ENCODE measurements at places on chromosomes 13 and 19.

DNA sequence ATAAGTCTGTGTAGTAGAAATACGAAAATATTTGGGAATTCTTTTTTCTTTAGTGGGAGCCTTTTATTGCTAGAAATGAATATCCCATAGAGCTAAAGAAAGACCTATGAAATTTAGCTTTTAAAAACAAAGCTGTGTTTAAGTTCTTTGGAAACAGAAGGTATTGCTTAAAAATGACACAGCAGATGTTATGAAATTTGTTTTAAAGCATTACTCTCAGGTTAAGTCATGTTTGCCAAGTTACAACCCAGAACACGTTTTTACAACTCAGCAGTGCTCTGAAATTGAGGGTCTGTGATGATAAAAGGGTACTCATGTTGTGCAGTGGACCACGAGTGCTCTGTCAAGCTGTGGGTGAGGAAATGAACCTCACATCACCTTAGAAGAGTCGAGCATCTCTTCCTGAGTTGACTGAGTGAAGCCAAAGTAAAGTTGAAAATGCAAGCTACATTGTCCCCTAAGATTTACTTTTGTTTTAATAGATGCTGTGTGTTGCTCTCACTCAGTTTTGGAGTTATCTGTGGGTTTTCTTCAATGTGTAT, 161.1 kb downstream of the SHISA2 start:
- no peak for DNase-seq

DNA sequence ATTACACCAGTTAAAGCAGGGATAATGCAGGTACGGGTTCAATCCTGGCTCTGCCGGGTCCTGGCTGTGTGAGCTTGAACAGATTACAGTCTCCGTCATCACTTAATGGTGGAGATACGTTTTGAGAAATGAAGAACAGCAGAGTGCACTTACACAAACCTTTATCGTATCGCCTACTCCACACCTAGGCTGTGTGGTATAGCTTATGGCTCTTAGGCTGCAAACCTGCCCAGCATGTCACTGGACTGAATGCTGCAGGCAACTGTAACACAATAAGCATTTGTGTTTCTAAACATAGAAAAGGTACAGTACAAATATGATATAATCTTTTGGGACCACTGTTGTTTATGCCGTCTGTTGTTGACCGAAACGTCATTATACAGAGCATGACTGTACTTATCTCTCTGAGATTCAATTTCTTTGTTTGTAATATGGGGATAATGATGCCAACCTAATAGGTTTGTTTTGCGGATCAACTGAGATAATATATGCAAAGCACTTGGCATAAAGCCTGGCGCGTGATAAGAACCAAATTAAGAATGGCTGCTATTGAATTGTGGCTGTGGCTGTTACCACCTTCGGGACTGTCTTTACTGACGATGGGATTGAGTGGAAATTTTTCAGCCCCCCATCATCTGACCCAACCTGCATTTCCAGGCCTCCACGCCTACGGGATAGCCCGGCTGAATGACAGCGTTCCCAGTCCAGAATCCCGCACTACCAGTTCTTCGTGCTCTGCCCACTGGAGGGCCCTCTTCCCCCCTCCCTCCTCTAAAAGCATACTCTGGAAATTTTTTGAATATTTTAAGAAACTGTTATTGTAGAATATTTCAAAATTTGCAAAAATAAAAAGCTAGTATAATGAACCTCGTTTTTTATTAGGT, 11.2 kb downstream of the KRTDAP start:
- no peak for DNase-seq

- no peak for DNase-seq
These were observed 3.0 kb downstream of the HOOK2 start for GRCh38 chr19:12772323-12772722.

- DNase-seq: no peak
These were observed 18.7 kb upstream of the ATXN8OS start for GRCh38 chr13:70088926-70089325.

- DNase-seq: no peak
These were observed 350.8 kb downstream of the MYO16 start for GRCh38 chr13:108980237-108980636.

- no peak for DNase-seq
These were observed 6.6 kb upstream of the BCL3 start for GRCh38 chr19:44741841-44742329.

GRCh38 chr13:86397635-86398034, 598.4 kb upstream of the SLITRK6 start:
- no peak for DNase-seq

DNA sequence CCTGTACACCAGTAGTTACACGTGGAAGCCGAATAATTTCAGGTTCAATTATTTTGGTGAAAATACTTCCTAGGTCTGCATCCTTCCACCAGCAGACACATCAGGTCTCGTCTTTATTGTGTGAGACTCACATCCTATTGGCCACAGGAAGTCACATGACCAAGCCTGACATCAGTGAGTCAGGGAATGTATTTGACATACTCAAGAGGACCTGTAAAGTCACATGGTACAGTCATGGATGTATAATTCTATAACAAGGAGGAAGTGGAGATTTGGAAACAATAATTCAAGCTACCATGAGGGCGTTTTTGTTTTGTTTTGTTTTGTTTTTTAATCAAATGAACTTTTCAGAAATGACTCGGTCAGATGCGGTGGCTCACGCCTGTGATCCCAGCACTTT, 9.3 kb upstream of the HIF3A start:
- DNase-seq: no peak

- no peak for DNase-seq
These were observed 107.8 kb downstream of the EDNRB start for GRCh38 chr13:77810878-77811277.

- no peak for DNase-seq
These were observed 1291.6 kb upstream of the SLC10A2 start for GRCh38 chr13:104357672-104358354.

- no peak for DNase-seq
These were observed 213.9 kb upstream of the SERP2 start for GRCh38 chr13:44159633-44160279.

DNA sequence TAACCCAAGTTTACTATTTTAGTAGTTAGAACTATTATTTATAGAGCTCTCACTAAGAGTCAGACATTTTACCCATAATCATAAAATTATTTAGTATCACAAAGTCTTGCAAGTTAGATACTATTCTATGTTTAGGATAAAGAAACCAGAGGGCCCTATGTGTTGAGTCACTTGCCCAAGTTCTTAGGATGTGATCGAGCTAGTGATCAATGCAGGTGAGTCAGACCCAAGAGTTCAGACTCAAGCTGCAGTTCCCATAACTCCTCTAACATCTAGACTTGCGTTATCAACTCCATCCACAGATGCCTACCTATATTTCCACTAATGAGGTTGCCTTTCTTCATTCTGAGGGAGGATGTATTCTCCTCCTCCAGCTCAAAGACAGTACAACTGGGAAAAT, 53.8 kb downstream of the DACH1 start:
- DNase-seq: no peak

- no peak for DNase-seq
These were observed 15.5 kb downstream of the C19orf47 start for GRCh38 chr19:40332669-40333068.

- no peak for DNase-seq
These were observed 29.4 kb upstream of the TFDP1 start for GRCh38 chr13:113555141-113555540.

DNA sequence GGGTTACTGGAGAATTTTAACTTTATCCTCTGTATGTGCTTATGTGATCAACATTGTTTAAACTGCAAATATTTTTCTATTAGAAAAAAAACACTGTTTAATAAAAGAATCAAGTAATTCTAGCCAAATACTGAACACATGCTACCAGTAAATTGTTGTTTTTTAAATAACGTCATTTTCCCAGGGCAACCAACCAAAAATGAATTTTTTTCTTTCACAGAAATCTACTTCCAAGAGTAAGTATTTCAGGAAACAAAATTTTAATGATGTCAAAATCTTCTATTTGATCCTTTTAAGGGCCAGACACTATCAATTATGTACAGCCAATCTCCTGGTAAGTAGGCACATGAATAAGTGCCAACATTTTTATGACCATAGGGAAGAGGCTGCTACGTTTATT, 57.1 kb downstream of the TUBGCP3 start:
- no peak for DNase-seq

DNA sequence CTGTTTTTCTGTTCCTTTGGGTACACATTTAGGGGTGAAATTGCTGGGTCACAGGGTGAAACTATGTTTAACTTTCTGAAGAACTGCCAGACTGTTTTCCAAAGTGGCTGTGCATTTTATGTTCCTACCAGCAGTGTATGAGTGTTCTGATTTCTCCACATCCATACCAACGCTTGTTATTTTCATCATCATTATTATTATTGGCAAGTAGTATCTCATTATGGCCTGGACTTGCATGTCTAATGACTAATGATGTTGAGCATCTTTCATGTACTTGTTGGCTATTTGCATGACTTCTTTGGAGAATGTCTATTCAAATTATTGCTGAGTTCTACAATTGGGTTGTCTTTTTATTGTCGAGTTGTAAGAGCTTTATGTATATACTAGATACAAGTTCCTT, 321.8 kb upstream of the HTR2A start:
- no peak for DNase-seq

DNA sequence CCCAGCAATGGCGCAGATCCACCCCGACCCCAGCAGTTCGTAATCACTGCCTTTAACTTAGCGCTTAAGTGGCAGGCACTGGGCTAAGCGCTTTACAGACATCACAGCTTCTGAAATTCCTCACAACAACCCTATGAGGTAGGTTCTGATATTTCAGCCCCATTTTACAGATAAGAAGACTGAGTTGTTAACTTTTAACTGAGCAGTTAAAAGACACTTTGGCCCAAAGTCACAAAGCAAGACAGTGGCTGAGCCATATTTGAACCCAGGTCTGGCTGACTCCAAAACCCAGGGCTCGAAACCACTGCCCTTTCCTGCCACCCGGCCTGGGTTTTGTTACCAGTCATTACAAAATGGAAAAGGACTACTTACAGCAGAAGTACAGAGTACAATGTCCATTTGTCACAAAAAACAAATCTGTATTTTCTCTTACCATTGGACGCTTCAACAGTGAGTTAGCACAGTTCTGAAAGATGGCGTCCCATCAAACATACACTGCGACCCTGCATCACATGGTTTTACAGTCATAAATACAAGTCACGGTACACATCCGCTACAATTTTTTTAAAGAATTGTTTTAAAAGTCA, 8.5 kb downstream of the HNRNPL start:
- no peak for DNase-seq

DNA sequence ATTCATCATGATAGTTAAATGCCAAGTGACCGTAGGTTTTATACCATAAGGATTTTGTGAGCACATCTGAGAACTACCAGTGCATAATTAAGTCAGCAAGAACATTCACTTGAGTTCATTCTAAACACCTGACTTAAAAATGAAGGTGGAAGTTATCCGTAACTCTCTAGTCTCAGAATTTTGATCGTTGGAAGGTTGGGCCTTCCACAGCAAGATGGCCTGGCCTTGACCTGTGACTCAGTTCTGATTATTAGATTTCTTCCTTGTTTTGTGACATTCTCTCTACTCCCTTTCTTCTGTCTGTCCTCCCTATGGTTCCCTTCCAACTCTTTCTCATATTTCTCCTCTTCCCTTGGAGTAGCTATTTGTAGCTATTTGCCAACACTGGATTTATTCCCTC, 20.0 kb upstream of the WDFY2 start:
- DNase-seq: no peak

DNA sequence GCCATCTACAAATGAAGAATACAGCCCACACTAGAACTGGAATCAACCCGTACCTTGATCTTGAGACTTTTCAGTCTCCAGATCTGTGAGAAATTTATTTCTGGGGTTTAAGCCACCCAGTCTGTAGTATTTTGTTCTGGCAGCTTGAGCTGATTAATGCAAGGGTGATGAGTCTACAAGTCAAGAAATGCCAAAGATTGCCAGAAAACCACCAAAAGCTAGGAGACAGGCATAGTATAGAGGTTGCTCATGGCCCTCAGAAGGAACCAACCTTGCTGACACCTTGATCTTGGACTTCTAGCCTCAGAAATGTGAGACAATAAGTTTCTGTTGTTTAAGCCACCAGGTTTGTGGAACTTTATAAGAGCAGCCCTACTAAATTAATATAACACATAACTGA, 428.2 kb upstream of the KLF12 start:
- DNase-seq: no peak

GRCh38 chr13:20161275-20161950, 561 bp upstream of the GJA3 start:
- no peak for DNase-seq

- no peak for DNase-seq
These were observed 638 bp downstream of the ADGRE5 start for GRCh38 chr19:14381689-14382474.

- no peak for DNase-seq
These were observed 8.1 kb upstream of the ICAM1 start for GRCh38 chr19:10262771-10263170.

DNA sequence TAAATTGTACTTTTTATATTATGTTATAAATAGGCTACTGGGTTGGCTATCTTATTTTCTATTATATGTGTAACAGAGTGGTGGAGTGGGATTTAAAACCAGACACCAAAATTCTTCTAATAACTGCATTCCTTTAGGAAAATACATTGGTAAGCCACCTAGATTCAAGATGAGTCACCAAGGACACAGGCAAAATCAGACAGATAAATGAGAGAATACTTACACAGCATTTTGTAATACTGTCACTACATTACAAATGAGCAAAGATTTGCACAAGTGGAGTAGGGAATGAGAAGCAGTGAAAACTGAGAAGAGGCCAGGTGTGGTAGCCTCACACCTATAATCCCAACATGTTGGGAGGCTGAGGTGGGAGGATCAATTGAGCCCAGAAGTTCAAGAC, 6.2 kb upstream of the SPART start:
- no peak for DNase-seq

- DNase-seq: no peak
These were observed 339.4 kb downstream of the SPRY2 start for GRCh38 chr13:80001510-80001842.

DNA sequence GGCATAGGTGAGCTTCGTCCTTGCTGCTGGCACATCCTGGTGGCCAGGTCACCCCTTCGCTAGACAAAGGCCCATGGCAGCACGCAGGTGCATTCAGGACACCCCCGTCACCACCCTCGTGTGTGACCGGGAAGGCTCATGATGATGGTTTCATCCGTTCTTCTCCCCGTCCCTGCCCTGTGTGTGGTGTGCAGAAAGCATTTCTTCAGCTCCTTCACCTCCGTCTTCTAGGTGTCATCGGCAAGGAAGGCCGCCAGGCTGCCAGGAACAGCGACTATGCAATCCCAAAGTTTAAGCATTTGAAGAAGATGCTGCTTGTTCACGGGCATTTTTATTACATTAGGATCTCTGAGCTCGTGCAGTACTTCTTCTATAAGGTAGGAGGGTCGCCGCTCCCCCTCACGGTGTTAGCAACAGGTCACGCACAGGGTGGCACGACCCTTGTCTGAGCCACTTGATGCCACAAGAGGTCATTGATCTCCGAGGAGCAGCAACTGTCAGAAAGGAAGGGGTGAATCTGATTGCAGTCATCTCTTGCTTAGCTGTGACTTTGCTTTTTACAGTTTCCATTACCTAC, 111.0 kb upstream of the MCF2L start:
- no peak for DNase-seq

GRCh38 chr13:74485757-74486156, 351.6 kb upstream of the KLF12 start:
- DNase-seq: no peak
